Skin of body (tissue), 3 donors: ENCODE measurements at places on chromosomes 6 and 20. TPM values are rescaled to one million over a fixed set of nuclear protein-coding genes. Genes with fewer than 3 reads are reported as not detected.

Gene RRAGD
- 13.9 TPM for total RNA-seq

Gene PNLDC1
- 0.30 TPM for total RNA-seq

Gene KIF13A
- total RNA-seq: 46.1 TPM

GRCh38 chr6:39695447-39695846 lies 29.8 kb downstream of the KIF6 start:
- no peak for DNase-seq

DNA sequence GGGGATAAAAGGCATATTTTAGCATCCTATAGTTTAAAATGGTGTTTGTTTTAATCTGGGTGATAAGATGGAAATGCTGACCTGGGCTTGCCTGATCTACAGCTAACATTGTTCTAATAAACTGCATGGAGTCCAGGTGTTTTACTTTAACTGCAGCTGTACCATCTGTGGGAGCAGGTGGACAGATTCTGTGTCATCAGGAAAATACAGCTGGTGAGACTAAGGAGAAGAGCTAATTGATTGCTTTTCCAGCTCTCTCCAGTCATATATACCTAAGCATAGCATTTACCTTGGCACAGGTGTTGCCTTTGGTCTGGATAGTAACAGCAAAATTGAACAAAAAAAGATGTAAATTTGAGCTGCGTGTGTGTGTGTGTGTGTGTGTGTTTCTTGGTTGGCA lies 31.6 kb downstream of the CBFA2T2 start:
- no peak for DNase-seq

- DNase-seq: no peak
Observed at GRCh38 chr6:46199387-46199786, 28.6 kb upstream of the ENPP5 start.

DNA sequence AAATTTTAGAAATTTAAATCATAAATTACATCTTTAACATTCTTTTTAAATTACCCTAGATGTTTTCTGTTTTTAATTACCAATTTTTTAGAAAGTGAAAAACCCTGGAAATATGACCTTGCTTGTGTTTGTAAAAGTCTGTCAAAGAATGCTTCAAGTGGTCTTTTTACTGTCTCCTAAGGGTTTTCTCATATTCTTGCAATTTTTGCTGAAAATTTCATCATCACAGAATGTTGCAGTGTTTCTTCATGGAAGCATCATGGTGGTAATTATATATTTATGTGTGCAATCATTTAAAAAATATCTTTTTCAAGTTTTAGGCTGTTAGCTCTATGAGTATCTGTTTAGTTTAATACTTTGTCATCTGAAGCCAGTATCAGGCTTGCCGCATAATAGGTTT lies 178.2 kb downstream of the HDGFL1 start:
- peak; percentile 33 for DNase-seq

GRCh38 chr6:128572294-128572693 lies 51.9 kb upstream of the PTPRK start:
- no peak for DNase-seq

DNA sequence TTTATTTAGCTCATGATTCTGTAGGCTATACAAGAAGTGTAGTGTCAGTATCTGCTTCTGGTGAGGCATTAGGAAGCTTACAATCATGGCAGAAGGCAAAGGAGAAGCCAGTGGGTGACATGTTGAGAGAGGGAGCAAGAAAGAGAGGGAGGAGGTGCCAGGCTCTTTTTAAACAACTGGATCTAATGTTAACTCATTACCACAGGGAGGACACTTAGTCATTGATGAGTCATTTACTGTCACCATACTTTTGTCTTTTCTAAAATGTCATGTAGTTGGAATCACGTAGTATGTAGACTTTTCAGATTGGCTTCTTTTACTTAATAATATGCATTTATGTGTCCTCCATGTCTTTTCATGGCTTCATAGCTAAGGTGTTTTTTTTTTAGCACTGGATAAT lies 58.1 kb downstream of the NUS1 start:
- DNase-seq: no peak

- DNase-seq: peak; percentile 94
Observed at GRCh38 chr6:28981833-28982475, 23.2 kb downstream of the ZNF311 start.
